NCI-H526 treated with DMSO at 0.1 percent for 48 hours (cell line): ENCODE measurements at places on chromosomes 1 and 21.

DNA sequence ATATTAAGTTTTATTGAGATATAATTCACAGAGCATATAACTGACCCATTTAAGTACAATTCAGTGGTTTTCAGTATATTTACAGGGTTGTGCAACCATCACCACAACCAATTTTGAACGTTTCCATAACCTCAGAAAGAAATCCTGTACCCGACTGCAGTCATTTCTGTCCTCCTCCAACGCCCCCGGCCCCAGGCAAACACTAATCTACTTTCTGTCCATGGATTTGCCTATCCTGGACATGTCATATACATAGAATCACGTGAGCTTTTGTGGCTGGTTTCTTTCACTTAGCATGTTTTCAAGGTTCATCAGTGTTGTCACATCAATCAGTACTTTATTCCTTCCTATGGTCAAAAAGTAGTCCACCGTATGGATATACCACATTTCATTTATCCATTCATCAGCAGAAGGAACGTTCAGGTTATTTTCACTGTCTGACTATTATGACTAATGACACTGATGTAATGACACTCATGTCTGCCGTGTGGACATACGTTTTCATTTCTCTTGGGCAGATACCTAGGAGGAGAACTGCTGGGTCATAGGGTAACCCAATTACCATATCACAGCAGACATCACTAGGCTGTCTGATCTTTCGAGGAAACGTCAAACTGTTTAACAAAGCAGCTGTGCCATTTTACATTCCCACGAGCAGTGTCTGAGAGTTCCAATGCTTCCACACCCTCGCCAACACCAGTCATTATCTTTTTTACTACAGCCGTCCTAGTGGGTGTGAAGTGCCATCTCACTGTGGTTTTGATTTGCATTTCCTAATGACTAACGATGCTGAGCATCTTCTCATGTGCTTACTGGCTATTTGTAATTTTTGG, 30.8 kb downstream of the MRPL37 start:
- DNase-seq, result no peak

- DNase-seq, result no peak
These were observed 34.9 kb upstream of the LYPLAL1 start for GRCh38 chr1:219138747-219139146.

GRCh38 chr1:207578796-207579435, 66.0 kb upstream of the CR1L start:
- no peak for DNase-seq

DNA sequence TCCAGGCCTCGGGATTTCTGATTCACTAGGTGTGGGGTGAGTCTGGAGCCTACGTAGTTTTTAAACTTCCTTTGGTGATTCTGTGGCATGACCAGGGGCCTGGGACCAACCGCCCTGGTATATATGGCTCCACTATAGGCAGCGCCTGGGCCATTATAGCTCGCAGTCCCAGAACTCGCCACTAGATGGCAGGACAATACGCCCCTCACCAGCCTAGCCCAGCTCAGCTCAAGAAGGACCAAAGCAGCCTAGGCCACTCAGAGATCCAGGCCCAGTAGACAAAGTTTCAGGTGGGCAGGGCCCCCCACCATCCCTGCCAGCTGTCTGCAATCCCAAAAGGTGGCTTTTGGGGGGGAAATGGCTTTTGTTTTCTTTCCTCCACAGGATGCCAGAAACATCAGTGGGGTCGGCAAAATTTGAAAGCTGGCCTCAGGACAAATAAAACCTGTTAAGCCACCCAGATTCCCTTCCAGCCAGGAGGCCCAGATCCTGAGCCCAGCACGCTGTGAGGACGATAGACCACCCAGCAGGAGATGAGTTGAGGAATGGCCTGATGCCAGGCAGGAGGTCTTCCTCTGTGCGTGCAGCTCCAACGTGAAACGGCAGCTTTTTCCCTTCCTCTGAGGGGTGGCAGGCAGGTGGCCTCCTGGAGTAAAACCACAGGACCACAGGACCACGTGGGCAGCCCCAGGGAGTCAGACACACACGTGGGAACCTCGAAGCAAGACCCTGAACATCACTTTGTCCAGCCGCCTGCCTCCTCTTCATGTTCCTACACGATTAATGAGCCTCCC, 24.8 kb upstream of the TMEM51 start:
- DNase-seq, result peak; percentile 44
